ENCODE measurements at places on chromosomes 13 and 19. TPM values are rescaled to one million over a fixed set of nuclear protein-coding genes. Genes with fewer than 3 reads are reported as not detected.

The FBN3 gene
- 34.7 TPM for total RNA-seq

GRCh38 chr13:50441130-50441529, 402.4 kb downstream of the DLEU7 start:
- H3K4me1 ChIP-seq, result peaks cover 17% of the 10 kb centered on the region
- H3K4me3 ChIP-seq, result no peak overlapping the region
- no peaks in the 10 kb centered on the region for H3K36me3 ChIP-seq

The ZNF730 gene
- 37.9 TPM for total RNA-seq

The FPR2 gene
- total RNA-seq, result not detected

The BORA gene
- 23.9 TPM for total RNA-seq

The ZNF492 gene
- total RNA-seq, result 0.39 TPM

DNA sequence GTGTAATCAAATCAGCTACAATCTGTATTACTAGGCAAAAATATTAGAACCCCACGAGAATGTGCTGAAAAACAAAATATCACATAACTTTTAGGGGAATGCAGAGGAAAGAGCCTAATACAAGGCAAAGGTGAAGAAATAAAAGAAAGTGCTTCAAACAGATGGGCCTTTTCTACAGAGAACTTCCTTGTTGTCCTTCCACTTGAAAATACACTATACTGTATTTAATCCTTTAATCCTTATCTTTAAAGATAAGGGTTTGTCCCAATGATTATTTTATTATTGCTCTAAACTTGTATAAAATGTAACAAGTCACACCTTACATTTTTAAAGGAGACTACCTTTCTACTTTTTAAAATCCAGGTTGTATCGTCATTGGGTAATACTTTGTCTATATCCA, 296.5 kb downstream of the NDFIP2 start:
- no peak overlapping the region for H3K27ac ChIP-seq
- no peak overlapping the region for H3K4me3 ChIP-seq
- peaks cover 8% of the 10 kb centered on the region for H3K4me1 ChIP-seq
- H3K36me3 ChIP-seq, result no peaks in the 10 kb centered on the region
- no peaks in the 10 kb centered on the region for H3K27me3 ChIP-seq
- DNase-seq, result no peak

The PRODH2 gene
- not detected for total RNA-seq

DNA sequence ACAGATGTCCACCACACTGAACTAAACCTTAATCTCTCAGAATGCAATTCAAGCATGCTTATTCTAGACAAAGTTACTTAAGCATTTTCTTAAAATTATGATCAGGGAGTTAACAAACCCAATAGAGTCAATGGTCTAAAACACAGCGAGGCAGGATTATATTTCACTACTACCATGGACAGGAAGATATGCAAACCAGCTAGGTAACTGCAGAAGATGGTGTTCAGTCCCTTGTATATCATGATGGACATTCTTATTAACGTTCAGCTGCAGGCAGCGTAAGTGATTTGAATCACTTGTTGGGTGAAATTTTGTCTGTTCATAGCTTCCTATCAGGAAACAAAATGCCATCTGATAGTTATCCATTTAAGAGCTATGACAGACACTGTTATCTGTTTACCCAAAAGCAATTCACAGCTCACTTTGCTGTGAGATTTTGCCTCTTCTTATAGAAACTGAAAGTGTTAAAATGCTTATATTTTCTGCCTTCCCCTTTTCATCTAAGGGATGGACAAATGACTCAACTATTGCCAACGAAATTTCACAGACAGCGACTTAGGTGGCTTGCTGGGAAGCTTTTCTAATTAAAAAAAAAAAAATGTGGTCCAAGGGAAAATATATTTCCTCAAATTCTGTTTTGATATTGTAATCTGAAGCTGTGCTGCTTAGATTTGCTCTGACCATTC, 591.9 kb downstream of the DACH1 start:
- no peaks in the 10 kb centered on the region for H3K36me3 ChIP-seq
- no peaks in the 10 kb centered on the region for H3K27me3 ChIP-seq
- DNase-seq, result no peak
- H3K4me3 ChIP-seq, result no peak overlapping the region

The ATP8A2 gene
- total RNA-seq, result 9.0 TPM
